ENCODE measurements at places on chromosomes 12 and 14.

DNA sequence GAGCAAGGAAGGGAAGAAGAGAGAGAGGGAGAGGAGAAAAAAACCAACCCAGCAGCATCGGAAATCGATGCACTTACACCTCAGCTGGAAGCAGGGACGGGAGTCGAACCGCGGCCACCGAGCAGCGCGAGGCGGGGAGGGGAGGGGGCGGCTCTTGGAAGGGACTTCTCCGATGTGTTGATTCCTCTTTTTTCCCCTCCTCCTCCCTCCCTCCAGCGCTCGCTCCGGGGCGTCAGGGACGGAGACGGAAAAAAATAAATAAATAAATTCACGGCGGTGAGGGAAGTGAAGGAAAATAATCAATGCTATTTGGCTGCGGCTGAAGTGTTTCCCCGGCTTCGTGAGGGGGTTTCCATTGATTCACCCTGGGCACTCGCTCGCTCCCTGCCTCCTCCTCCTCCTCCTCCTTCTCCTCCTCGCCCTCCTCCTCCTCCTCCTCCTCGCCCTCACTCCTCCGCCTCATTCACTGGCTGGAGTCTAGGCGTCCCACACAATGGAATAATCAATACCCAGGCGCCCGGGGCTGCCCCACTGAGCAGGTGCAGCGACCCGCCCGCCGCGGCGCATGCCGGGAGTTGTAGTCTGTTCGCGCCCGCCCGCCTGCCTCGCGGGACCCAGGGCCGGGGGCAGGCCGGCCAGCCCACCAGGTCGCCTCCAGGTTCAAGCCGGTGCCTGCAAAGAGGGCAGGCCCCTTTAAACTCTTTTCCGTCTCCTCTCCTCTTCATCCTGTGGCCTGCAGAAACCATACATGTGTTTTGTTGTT, at the start of gene ZFHX2:
Gene ZFHX2, minus strand, starts transcription at position 500 of the 763 bp plus-strand sequence. CDS start 16,440 bp downstream, outside the sequence.
- DNase-seq = no peak

GRCh38 chr12:88142610-88142991, 494 bp downstream of the TMTC3 start:
- no peak for DNase-seq

GRCh38 chr12:109795023-109795422, 38.2 kb downstream of the TRPV4 start:
- no peak for DNase-seq

GRCh38 chr14:63949696-63950095, 96.9 kb downstream of the SYNE2 start:
- DNase-seq = no peak

DNA sequence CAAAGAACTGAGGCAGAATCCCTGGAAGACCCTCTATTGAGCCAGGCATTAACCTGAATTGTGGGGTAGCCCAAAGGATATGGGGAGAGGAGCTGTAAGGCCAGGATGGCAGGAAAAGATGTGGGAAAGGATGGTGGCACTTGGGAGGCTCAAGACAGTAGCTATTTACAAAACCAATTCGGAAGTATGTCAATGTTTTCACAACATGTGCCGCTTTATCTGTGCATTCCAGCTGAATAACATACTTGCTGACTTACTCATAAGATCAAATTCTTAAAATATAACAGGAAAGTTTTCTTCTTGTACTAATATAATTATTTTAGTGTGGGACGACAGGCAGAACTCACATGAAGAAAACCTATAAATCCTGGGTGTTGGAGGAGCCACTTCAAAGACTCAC, 10.6 kb downstream of the BBS10 start:
- DNase-seq = no peak

GRCh38 chr12:109084425-109084824, 8.8 kb downstream of the ALKBH2 start:
- no peak for DNase-seq

DNA sequence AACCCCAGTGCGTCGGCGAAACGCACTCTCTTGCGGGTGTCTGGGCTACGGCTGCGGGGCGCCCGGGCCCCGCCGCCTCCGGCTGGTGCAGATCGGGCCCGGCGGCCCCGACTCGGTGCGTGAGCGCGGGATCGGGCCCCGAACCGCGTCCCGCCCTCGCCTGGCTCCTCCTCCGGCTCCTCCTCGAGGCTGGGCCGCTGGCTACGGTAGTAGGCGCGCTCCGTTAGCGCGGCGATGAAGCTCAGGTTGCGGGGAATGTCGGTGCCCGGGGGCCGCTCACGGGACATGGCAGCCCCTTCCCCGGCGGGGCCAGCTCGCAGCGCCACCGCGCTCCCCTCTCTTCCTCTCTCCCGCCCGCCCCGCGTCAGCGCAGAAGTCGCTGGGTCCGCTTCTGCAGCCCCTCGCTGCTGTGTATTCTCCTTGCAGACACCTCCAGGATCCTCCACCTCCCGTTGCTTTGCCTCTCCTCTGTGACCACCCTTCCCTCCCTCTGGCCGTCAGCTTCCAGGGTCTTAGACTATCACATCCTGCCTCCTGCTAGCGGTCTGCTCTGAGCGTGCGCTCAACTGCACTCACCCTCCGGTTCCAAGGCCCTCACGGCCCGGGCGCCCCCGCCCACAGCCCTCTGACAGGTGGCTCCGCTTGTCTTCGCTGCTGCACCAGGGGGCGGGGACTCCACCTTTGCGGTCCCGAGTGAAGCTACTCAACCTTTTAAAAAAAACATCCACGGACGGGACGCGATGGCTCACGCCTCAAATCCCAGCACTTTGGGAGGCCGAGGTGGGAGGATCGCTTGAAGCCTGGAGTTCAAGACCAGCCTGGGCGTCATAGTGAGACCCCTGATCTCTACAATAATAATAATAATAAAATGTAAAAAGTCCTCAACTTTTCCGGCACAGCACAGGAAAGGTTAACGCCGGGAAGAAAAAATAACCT, at the start of gene PPP1R3E:
Gene PPP1R3E, minus strand, starts transcription at position 570 of the 936 bp plus-strand sequence. Its CDS starts 283 bp downstream, at position 287.
- no peak for DNase-seq

DNA sequence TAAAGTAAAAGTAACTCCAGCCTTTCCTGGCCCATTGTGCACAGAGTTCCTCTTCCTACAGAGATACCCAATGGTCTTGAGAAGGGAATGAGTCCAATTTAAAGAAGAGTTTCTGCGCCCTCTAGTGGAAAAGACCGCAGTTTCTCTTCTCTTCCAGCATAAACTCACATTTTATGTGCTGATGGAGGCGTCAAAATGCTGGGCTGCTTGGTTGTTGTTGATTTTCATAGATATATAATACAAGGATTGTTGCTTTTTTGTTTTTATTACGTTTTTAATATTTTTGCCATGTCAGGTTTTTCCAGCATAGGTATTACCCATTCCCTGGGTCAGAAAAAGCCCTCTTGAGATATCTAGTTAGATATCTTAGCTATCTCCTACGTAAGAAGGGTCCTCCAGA, 356.9 kb upstream of the STXBP6 start:
- DNase-seq = no peak

GRCh38 chr14:35406506-35407305, 2.2 kb upstream of the NFKBIA start:
- no peak for DNase-seq

GRCh38 chr12:1429980-1430379, 164.4 kb downstream of the FBXL14 start:
- DNase-seq = peak; percentile 20

DNA sequence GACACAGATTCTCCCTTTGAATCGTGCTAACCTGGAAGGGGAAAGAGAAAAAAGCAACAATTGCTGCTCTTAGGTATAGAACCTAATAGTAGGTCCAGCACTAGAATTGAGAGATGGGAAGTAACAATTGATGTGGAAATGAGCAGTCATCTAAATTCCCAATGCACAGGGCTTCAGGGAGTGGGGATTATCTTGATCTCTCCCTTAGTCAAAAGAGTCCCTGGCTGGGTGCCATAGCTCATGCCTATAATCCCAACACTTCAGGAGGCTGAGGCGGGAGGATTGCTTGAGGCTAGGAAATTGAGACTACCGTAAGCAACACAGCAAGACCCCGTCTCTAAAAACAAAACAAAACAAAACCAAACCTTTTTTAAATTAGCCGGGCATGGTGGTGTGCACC, 4.0 kb downstream of the APOBEC1 start:
- no peak for DNase-seq

GRCh38 chr12:6221146-6221545, 20.9 kb downstream of the CD9 start:
- DNase-seq = no peak

- DNase-seq = no peak
Measured at GRCh38 chr12:105261010-105261409, 25.0 kb upstream of the APPL2 start.

DNA sequence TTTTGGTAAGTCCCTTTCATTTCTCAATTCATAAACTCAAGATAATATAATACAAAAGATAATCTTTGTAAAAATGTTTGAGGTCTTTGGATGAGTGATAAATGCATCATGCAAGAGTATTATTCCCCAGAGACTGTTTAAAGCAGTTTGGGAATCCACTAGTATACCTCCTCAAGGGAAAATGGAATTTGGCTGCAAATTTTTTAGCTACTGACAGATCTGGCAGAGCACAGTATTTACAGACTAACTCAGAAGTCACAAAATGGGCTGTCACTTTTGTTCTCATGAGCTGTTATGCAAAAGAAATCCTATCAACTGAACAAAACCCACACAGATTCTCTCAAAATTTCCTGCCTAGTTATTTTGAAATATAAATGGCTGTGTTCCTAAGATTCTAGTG, 9.9 kb downstream of the SPIC start:
- no peak for DNase-seq

GRCh38 chr12:24679126-24679525, 269.8 kb downstream of the BCAT1 start:
- no peak for DNase-seq

DNA sequence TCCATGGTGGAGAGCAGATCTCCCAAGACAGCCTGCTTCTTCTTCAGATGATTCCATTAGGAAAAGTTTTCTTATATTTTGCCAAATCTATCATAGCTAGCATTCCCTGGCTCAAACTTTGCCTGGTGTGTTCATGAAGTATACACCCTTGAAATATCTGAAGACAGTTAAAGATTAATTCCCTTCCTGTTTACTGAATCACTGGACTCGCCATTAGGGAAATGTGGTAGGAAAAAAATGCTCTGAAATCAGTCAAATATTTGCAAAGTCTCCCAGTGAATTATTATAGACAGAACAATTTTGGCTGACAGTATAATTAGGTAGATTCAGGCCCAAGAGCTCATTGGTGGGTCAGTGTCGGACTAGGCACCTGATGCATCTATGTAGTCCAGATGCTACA, 86.5 kb downstream of the PDZRN4 start:
- no peak for DNase-seq

GRCh38 chr14:103230021-103230420, 104.0 kb upstream of the EIF5 start:
- DNase-seq = no peak

DNA sequence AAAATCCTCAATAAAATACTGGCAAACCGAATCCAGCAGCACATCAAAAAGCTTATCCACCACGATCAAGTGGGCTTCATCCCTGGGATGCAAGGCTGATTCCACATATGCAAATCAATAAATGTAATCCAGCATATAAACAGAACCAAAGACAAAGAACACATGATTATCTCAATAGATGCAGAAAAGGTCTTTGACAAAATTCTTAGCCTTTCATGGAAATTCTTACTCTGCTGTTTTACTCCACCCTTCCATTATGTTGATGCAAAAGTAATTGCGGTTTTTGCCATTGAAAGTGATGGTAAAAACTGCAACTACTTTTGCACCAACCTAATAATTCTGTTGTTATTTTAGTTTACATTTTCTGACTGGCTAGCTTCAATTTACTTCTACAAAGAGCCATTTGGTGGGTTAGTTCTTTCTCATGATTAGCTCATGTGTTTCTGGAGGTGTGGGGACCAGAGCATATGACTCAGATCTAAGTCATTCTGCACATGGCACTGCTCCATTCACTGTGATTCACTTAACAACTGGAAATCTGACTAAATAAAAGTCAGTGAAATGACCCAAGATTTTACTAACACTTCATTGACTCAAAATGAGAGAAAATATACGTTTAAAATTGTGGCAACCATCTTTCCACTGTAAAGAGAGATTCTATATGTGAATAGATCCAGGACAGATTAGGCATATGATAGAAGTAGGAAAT, 99.9 kb downstream of the TMTC3 start:
- peak; percentile 92 for DNase-seq

GRCh38 chr12:19671695-19672094, 232.4 kb downstream of the AEBP2 start:
- no peak for DNase-seq

DNA sequence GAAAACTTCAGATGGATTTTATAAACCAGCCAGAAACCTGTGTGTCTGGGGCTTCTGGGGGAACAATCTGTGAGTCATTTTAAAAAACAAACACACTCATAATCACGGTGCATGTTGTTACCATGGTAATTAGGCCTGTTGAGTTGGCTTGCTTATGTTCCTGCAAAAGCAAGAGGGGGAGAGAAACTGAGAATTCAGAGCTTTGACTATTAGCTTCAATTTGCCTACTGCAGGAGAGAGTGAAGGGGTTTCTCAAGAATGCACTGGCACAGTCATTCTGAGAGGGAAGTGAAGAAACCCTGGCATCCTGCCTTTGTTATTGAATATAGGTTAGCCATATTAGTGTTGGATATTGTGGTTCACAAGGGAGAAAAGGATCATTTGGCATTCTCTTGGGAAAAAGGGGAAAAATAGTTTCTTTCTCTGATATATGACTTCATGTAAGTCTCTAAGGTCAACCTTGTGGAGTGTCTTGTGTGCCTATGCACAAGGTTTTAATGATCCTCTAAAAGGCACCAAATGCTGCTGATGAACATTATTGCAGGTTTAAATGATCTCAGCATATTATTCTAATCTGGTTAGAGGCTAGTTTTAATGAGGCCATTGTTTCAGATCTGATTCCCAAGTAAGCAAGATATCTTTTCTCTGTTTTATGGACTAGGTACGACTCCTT, 12.9 kb downstream of the GNG2 start:
- peak; percentile 87 for DNase-seq

GRCh38 chr12:27863839-27864238, 83.8 kb upstream of the MANSC4 start:
- DNase-seq = no peak

GRCh38 chr12:100138048-100138802, 4.4 kb downstream of the BLTP3B start:
- no peak for DNase-seq

GRCh38 chr14:91573894-91574837, 64.1 kb upstream of the PPP4R3A start:
- no peak for DNase-seq

GRCh38 chr14:100617410-100618317, 30.4 kb upstream of the BEGAIN start:
- DNase-seq = no peak

DNA sequence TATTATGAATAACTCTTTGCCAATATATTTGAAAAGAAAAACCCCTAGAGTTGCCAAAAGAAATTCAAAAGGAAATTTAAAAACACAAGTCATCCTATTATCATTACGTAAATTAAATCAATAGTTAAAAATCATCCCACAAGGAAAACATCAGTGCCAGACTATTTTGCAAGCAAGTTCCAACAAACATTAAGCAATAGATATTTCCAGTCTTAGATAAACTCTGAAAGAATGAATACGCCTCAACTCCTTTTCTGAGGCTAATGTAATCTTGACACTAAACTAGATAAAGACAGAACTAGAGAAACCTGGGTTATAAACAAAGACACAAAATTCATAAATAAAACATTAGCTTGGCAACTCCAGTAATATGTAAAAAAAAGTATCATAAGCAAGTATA, 245.9 kb downstream of the FOXN3 start:
- DNase-seq = no peak

- no peak for DNase-seq
Measured at GRCh38 chr14:56087671-56088471, 30.3 kb upstream of the PELI2 start.

GRCh38 chr12:114759635-114760034, 75.7 kb upstream of the TBX3 start:
- DNase-seq = no peak

- no peak for DNase-seq
Measured at GRCh38 chr12:81303935-81304334, 226.1 kb downstream of the ACSS3 start.
